ENCODE measurements at places on chromosomes 11 and 22.

GRCh38 chr22:41596776-41597634, 7.4 kb upstream of the PMM1 start:
- peak; percentile 55 for DNase-seq

DNA sequence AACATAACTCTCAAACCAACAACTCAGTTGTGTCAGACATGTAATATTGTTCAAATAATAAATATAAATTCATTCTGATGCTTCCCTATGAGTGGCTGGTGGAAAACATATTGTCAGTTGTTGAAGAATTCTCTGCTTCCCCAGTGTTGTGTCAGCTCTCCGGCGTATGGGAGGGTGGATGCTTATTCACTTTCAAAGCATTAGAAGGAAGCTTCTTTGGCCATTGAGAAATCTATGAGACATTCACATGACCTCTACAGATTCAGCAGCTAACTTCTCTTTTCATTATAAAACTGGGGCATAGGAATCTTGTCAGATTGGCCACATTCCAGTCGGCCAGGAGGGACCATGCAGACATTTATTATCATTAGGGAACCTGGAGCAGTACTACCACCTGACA, 2.9 kb downstream of the OR51V1 start:
- no peak for DNase-seq

GRCh38 chr22:21042978-21043859, 2.5 kb upstream of the LRRC74B start:
- no peak for DNase-seq

- DNase-seq = no peak
Measured at GRCh38 chr11:42301777-42302176, 842.3 kb upstream of the LRRC4C start.

Measured in SK-N-DZ (cell line).